Activated CD4-positive, alpha-beta T cell treated with anti-CD3 and anti-CD28 coated beads, Interleukin-2, amount 50 U/mL, for 1 hour (primary cell): ENCODE measurements at places on chromosomes 16 and 17.

DNA sequence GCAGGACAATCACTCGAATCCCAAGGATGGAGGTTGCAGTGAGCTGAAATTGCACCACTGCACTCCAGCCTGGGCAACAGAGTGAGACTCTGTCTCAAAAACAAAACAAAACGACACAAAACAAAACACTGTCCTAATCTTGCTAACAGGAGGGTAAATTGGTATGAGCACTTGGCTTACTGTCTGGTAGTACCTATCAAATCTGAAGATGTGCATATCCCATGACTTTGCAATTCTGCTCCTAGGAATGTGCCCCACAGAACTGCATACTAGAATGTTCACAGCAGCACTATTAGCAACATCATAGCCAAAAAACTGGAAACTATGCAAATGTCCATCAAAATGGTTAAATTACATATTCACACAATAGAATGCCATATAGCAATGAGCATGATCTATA is 15.7 kb downstream of the MTSS2 start:
- no peak for DNase-seq

DNA sequence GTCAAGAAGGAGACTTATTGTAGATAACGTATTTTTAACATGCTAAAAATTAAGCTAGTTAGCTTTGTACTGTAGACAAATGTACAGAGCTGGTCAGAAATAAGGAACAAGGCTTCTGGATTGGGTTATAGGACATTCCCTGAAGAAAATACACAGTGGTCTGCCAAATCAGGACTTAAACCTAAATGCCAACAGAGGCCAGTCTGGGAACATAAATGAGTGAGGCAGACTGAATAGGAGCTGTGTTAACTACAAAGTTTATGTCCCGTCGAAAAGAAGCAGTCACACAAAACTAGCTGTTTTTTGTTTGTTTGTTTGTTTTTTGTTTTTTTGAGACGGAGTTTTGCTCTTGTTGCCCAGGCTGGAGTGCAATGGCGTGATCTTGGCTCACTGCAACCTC is 120.4 kb upstream of the C17orf78 start:
- DNase-seq = no peak

DNA sequence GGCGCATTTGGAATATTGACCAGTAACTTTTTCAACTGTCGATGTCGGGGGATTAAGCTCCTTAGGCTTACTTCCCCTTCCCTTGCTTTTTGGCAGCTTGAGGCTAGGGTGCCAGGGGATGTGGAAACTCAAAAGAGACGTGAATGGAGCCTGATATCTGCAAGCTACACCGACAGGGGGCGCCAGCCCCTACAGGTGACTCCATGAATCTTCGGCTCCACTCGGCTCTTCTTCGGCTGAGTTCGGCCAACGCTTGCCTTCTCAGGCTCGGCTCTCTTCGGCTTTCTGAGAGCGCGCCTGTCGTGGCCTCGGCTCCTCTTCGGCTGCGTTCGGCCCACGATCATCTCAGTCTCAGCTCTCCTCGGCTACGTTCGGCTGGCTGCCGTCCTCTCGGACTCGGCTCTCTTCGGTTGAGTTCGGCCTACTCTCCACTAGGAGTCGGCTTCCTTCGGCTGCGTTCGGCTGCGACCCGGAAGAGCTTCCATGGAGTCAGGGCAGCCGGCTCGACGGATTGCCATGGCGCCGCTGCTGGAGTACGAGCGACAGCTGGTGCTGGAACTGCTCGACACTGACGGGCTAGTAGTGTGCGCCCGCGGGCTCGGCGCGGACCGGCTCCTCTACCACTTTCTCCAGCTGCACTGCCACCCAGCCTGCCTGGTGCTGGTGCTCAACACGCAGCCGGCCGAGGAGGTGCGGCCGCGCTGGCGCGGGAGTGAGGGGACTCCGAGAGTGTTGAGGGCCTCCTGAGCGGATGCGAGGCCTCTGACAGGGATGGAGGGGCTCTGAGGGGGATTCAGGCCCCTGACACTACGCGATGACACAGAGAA is at the start of gene ERCC4:
Gene ERCC4, plus strand, starts transcription at position 472 of the 827 bp plus-strand sequence. Its CDS starts 12 bp downstream, at position 484.
- peak; percentile 99 for DNase-seq

GRCh38 chr17:1997289-1997926 is 27.7 kb downstream of the RTN4RL1 start:
- DNase-seq = no peak

- no peak for DNase-seq
These were observed 37.6 kb upstream of the KLHDC4 start for GRCh38 chr16:87803385-87803784.

- DNase-seq = no peak
These were observed 533 bp upstream of the MEFV start for GRCh38 chr16:3256866-3257465.

DNA sequence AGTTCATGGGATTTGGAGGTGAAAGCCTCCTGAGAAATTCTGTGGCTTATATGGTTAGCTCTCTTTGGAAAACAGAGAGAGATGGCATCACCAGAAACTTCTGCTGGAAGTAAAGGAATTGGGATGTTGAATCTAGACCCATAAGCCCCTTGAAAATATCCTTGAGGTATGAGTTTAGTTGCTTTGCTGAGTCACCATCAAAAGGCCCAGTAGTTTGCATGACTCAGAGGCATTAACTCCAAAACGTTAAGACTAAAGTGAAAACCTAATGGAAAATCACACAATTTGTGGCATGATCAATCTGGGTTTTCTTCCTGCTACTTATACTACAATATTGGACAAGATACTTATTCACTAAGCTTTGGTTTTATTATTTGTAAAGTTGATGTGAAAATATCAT is 349.2 kb upstream of the SALL1 start:
- no peak for DNase-seq

DNA sequence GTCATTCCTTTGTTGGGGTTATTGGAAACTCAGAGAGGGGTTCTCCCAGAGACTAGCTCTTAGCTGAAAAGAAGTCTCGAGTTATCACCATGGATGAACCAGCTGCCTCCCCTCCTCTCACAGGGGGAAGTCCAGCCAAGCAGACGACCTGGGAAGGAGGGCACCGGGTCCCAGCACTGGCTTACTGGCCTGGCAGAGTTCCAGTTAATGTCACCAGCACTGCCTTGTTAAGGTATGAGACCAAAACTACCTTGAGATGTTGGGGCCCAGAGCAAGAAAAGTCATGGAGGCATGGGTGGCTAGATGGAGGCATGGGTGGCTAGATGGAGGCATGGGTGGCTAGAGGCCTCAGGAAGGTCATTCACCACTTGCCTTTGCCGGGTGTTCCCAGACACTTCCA is 72.4 kb downstream of the WIPI1 start:
- no peak for DNase-seq

DNA sequence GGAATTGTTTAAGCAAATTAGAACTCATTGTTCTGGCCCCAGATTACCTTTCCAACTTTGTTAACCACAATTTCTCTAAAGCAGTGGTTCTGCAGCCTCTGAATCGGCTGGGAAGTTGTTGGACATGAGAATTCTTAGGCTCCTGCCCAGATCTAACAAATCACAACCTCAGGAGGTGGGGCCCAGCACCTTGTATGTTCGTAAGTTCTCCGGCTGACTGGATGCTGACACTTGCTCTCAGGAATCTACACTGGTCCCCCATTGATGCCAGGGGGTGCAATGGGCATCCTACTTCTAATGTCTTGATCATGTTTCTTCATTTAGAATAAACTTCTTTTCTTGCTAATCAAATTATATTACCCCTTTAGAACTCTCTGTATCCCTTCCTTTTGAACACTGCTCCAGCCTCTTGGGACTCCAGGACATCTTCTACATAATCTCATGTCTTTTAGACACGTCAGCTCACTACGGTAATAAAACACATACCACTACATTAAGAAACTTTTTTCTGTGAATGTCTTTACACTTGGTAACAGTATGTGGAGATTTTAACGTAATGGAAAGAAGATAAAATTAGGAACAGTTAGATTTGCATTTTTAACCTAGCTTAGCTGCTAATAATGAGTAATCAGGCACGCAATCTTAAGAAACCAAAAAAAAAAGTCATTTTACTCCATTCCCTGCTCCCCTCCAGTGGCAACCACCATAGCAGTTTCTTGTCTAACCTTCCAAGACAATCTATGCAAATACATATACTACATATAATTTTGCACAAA is 143.2 kb downstream of the ITFG1 start:
- DNase-seq = no peak

GRCh38 chr17:74514632-74515334 is 16.5 kb downstream of the CD300LB start:
- no peak for DNase-seq

DNA sequence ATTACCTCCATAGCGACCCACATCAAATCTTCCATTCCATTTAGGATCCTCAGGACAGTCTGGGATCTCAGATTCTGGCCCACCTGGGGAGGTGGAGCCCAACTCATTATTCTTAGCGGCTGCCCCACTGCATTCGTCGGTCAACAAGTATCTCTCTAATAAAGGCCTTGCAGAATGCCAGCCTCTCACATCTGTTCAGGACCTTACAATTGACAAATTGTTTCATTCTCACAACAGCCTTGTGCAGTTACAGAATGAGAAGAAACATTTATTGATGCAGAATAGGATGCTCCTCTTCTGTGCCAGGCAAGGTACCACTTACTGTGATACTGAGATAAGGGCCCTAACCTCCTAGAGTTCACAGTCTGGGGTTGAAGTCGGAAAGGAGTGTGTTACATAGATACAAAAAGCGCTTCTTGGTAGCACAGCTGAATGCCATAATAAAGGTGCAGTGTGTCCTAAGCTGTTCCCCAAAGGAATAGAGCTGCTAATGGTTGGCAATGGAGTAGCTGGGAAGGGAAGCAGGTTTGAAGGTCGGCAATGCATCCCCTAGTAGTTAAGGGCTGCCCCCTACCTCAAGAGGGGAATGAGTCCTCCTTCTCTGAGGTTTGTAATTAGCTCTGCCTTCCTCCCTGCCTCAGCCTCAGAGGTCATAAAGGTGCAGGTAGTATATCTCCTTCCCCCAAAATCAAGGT is 2.3 kb upstream of the MPP2 start:
- DNase-seq = no peak

DNA sequence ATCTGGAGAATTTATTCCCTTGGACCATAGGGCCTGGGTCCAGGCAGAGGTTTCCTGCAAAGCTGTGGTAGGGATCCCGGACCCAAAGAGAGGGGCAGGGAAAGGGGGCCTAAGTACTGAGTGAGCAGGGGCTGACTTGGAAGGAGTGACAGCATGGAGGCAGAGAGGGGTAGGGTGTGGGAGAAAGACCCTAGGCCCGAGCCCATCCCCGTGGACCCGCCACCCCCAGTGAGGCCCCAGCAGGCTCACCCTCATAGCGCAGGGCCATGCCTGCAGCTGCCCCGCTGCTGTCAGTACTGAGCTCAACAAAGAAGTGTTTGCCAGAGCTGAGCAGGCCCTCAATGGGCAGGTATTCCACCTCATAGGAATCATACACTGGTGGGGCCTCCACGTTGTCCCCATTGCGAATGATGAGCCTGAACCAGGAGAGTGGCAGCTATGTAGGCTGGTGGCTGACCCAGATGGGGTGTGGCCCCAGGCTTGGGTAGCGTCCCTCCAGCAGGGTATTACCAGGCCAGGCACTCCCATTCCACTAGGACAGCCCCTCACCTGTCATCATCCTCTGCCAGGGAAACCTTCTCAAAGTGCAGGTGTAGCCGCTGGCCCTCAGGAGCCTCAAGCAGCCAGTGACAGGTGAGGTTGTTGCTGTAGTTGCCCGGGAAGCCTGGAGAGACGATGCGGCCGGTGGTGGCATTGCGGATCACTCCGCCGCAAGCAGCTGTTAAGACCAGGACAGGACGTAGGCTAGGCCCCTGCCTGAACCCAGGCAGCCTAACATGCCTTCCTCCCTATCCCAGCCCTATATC is 9.1 kb upstream of the PHF12 start:
- DNase-seq = no peak

- DNase-seq = no peak
These were observed 9.6 kb downstream of the ZNF205 start for GRCh38 chr16:3121851-3122467.

DNA sequence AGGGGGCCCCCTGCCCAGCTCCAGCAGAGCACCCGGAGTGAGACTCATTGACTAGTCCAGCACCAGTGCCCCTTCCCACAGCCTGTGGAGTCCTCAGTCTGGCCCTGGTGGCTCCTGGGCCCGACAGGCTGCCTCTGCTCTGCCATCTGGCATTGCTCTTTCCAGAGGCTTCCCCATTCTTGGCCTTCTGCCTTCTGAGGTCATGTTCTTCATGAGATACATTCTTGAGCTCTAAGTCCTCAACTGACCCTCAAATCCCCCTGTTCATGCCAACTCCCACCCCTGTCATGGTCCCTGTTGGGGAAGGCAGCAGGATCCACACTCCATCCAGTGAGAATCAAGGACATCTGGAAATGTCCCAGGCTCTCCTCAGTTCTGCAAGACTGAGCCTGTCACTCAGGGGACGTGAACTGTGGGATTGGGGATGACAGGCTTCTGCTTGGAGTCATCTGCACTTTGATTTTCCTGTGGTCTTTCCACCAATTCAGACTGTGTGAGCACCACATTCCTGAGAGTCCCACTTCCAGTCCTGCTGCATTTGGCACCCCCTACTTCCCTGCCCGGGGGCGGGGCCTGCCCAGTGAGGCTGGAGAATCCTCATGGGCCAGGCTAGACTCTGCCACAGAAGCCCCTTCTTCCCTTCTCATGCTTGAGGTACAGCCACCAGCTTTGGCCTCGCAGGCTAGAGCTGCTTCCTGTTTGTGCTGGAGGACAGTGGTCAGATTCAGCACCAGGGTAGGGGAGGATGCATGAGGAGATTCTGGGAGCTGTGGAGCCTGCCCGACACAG is 2.7 kb downstream of the TRPV2 start:
- DNase-seq = no peak

- DNase-seq = no peak
These were observed 15.1 kb downstream of the FA2H start for GRCh38 chr16:74759564-74759963.

GRCh38 chr17:58200024-58200633 is 7.6 kb downstream of the EPX start:
- peak; percentile 54 for DNase-seq

GRCh38 chr16:48373258-48374029 is 11.8 kb downstream of the SIAH1 start:
- DNase-seq = no peak

DNA sequence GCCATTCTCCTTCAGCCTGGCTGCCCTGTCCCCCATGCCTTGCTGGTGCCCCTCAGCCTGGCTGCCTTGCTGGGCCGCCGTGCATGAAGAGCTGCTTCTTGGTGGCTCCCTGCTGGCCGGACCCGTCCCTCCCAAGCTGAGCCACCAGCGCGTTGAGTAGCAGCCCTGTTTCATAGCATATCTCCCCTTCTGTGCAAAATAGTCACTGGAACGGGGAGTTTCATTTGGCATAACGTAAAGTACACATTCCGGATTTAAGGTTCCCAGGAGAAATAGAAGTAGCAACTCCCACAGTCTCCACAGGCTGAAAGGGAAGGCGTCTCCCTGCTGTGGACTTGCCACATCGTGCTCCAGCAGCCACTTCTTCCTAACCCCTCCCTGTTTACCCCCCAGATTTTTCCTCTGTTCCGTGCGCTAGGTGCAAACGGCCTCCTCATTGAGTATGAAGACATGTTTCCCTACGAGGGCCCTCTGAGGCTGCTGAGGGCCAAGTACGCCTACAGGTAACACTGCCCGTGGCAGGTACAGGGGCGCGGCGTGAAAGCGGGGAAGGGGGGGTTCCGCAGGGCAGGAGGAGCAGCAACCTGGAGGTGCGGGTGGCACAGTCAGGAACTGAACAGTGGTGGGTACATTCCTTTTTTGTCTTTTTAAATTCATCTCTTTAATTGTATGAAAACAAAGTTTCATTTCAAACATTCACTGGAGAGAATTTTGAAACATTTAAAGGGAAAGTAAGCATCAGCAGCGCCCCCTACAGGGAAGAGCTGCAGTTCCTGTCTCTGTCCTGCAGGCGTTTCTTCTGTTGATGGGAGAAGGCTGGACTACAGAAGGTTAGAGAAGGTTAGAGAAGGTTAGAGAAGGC is 5.8 kb upstream of the OGFOD3 start:
- peak; percentile 62 for DNase-seq

- peak; percentile 77 for DNase-seq
These were observed 54.2 kb upstream of the SEC14L1 start for GRCh38 chr17:77086433-77087010.
